Stimulated activated CD4-positive, alpha-beta T cell treated with anti-CD3 and anti-CD28 coated beads, TNF-alpha, amount 100 ng/mL, for 24 hours (primary cell): ENCODE measurements at places on chromosomes 2 and 18.

GRCh38 chr2:71857636-71858035 is 290.0 kb downstream of the CYP26B1 start:
- no peak for DNase-seq

- no peak for DNase-seq
These were observed 10.7 kb downstream of the C2orf80 start for GRCh38 chr2:208179028-208179609.

DNA sequence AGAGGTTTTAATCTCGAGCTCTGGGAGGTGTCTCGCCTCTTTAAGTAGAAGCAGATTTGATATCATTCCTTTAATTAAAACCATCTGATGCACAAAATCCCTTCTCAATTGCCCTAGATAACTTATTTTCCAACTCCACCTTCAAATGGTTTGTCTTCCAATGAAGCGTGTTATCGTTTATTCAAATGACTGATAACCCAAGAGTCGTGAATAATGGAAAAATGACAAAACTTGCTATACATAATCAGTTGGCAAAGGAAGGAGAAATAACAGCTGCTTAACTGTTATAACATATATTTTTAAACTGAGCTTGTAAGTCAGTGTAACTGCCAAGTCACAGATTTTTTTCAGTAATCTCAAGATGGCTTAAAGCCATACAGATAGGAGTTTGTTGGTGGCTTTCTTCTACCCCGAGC is 144.6 kb downstream of the QPCT start:
- no peak for DNase-seq

DNA sequence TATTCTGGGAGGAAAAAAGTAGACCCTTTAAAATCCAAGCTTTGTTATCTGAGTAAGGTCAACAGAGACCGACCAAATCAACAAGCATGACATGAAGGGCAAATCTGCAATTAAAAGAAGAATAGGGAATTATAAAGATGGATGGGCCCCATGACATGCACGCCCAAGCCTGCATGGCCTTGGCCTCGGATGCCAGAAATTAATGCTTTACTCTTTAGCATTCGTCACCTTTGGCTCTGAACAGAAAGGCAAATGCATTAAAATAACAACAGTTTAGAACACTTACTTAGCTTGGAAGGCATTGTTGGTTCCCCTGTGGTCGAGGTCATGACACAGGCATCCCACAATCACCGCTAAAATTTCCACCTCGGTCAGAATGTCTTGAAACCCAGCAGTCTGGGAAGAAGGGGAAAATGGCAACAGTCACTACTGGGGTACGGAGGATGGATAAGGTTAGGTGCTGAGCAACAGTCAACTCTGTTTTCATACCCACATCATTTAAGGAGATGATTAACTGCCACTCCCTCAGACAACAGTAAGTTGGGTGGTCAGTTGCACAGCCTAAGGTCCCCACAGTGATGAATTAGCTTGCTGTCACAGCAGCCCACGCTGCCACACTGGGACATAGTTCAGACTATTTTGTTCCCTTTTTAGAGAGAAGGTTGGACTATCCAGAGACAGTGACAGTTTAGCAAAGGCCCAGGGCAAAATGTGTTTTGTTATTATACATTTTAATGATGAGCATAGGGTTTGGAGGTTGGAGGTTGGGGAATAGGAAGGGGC is 319.1 kb downstream of the AGPS start:
- DNase-seq, result no peak

DNA sequence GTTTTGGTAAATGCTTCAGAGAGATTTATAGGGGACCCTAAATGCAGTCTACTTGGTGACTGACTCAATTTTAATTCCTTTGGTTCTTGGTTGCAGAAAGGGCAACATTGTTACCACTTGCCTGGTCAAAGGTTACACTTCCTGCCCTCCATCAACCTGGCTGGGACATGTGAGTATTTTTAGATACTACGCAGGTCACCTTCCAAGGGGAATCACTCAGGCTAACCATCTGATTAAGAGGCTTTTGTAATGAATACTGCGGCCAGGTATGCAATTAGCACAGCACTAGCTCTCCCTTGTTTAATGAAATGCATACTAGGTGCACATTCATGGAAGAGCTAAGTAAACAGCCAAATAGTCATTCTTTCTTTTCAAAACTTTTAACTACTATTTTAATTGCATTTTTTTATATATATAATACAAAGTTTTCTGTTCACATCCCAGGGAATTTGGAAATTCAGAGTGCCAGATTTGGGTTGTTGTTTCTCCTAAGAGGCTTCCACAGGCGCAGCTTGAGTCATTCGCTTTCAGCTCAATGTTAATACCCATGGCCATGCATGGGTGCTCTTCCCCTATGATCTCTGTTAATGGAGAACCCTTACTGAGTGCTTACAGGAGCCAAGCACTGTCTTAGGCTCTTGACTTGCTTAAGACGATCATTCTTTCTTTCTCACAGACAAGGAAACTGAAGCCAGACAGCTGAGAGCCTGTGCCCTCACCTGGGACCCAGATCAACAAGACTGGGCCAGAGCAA is 152.2 kb downstream of the MTX2 start:
- no peak for DNase-seq

GRCh38 chr2:207871911-207872310 is 102.2 kb upstream of the FZD5 start:
- no peak for DNase-seq

- DNase-seq, result no peak
These were observed 8.8 kb downstream of the TTLL4 start for GRCh38 chr2:218719457-218719856.

DNA sequence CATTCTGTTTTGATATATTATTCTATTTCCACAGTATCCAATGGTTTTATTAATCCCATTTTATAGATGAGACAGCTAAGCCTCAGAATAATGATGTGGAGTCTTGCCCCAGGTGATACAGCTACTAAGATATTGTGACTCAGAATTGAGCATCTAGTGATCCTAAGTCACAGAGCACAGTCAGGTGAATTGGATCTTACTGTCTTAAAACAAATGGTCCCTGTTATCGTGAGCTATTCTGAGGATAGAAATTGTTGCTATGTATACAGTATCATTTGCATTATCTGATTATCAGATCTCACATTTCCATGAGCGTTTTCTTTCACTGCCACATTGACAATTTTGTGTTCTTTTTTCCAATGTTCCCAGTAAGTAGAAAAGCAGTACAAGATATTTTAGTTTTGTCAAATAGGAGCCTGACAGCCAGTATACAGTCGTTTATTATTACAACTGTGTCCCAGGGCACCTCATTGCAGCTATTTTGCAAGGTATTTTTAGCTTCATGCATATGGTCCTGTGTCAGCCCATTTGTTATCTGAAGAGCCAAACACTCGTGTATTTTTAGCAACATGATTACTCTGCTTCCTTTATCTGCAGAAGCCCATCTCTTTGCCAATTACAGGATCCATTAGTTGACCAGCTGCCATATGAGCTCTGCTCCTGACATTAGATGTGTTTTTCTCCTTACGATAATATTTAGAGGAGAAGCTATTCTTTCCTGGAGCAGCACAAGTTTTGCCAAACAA is 25.1 kb upstream of the SGPP2 start:
- no peak for DNase-seq

- DNase-seq, result no peak
These were observed 1.9 kb downstream of the MPPE1 start for GRCh38 chr18:11906176-11906575.

DNA sequence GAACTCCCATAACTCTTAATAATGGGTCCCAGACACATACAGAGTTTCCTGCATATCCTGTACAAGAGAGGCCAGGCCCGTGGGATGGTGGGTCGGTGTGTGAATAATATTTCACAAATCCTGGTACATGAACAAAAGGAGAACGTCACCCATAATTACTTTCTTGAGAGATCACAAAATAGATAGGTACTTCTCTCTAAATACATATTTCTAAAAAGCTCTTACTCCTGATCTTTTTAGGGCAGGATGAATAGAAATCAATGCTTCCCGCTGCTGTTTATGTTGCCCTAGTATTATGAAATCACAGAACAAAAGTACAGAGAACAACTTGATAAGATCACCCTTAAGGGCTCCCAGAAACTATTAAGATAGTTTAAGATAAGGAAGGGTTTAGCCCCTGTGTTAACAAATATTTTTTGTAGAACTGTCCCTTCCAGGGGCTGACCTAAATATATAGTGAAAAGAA is 5.4 kb downstream of the IRS1 start:
- DNase-seq, result no peak

DNA sequence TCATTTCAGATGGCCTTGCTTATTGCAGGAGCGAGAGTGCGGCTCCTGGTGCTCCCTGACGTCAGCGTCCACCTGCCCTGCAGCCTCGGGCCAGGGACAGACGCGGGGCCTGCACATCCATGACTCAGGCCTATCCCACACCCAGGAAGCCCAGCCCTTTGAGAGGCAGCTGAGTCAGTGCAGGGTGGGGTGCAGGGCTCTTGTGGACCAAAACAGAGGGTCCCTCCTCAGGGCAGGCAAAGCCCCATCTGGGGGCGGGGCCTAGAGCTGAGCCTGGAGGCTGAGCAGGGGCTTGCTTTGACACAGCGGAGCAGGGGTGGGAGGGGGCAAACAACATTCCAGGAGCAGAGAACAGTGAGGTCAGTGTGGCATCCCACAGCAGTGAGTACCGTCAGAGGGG is 7.7 kb upstream of the ARHGEF4 start:
- no peak for DNase-seq

DNA sequence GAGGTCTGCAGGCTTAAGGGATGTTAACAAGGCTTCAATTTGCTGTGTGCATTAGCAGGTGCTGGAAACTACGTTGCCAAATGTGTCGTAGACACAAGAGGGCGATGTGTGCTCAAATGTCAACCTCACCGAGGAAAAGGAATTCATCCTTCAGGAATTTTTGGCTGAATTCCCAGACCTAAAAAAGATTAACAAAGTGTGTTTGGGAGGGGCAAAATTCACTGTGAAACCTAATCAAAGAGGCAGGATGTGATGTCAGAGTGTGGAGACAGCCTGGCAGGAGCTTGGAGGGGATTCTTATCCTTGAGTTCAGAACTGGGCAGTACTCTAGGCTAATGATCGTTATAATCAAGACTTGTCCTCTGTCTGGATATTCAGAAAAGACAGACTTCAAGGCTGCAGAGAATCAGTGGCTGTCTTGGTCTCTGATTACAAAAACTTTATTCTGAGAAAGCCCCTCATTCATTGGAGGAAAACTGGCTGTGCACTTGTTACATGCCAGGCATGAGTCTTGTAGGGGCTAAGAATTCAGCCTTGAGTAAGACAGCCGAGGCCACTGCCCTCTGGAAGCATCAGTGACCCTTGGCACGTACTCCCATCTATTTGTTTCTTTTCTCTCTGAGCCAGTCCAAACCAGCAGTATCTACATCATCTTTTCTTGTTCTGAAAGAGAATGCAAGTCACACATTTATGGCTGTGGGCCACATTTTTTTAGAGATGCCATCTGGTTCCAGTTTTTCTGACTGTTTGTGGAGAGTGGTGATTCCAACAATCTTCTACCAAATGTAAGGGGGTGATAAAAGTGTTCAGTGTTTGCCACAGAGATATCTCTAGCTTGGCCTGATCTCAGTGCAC is 18.7 kb upstream of the SCYGR1 start:
- DNase-seq, result no peak

DNA sequence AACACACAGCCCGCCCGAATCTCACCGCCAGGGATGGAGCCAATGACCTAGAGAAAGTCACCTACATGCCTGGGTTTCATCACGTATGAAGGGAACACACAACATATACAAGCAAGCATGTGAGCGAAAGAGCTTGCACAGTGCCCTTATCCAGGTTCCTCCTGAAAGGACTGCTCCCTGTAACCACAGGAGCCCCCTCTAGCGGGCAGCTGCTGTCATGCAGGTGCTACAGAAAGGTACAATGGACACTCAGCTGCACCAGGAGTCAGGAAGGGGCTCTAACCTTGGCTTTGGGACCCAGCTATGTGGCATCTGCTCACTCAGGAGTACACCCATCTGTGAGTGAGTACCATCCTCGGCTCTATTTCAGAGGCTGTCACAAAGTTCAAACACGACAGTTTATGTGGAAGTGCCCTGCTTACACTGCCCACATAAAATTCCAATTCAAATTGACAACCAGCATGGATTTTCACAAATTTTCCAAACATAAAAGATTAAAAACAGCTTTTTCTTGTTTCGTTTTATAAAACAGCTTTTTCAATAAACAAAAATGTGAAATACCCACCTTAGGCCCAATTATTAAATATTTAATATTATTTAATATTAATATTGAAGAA is 3.5 kb downstream of the NDUFA10 start:
- peak; percentile 42 for DNase-seq

GRCh38 chr18:12420821-12421421 is 13.2 kb downstream of the PRELID3A start:
- no peak for DNase-seq

- no peak for DNase-seq
These were observed 198.0 kb upstream of the NCKAP5 start for GRCh38 chr2:133766164-133766832.

DNA sequence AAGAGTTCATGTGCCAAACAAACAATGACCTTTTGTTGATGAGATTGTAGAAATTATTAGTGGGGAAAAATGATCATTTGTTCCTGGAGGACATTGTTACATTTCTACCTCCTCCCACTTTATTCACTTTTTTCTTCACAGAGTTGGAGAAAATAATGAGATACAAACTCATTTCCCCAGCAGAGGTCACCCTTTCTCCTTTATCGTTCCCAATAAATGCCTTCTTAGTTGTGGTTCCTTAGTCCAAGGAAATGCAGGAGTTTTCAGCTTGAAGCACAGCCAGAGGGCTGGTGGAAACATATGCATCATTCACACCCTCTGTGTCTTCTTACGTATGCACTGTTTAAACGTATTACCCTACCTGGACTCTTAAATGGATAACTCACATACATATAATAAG is 108.8 kb downstream of the SLC4A3 start:
- no peak for DNase-seq

- DNase-seq, result no peak
These were observed 38.9 kb downstream of the ASB1 start for GRCh38 chr2:238465487-238466242.

DNA sequence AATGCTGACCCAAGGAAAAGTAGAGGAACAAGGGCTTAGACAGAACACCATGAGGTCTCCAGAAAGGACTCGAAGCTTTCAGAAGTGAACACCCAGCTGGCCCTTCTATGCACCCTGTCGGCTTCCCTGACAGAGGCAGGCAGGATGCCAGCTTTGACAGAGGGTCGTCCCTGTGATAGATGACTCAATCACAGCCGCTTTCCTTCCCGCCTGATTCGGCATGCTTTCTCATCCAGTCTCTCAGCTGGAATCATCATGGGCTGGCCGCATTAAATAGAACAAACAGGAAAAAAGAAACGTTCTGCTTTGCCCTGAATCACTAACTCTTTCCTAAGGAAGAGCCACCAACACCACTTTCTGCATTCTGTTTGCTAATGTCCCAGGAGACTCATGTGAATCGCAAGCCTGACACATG is 140.3 kb upstream of the RAB12 start:
- DNase-seq, result no peak

GRCh38 chr18:50986360-50987087 is 18.7 kb downstream of the ELAC1 start:
- DNase-seq, result no peak

- no peak for DNase-seq
These were observed 164.5 kb downstream of the PMAIP1 start for GRCh38 chr18:60064271-60064670.
